ENCODE measurements at places on chromosomes 2 and 18.

- no peak for DNase-seq
Observed at GRCh38 chr2:172307800-172308199, 119.6 kb upstream of the ITGA6 start.

DNA sequence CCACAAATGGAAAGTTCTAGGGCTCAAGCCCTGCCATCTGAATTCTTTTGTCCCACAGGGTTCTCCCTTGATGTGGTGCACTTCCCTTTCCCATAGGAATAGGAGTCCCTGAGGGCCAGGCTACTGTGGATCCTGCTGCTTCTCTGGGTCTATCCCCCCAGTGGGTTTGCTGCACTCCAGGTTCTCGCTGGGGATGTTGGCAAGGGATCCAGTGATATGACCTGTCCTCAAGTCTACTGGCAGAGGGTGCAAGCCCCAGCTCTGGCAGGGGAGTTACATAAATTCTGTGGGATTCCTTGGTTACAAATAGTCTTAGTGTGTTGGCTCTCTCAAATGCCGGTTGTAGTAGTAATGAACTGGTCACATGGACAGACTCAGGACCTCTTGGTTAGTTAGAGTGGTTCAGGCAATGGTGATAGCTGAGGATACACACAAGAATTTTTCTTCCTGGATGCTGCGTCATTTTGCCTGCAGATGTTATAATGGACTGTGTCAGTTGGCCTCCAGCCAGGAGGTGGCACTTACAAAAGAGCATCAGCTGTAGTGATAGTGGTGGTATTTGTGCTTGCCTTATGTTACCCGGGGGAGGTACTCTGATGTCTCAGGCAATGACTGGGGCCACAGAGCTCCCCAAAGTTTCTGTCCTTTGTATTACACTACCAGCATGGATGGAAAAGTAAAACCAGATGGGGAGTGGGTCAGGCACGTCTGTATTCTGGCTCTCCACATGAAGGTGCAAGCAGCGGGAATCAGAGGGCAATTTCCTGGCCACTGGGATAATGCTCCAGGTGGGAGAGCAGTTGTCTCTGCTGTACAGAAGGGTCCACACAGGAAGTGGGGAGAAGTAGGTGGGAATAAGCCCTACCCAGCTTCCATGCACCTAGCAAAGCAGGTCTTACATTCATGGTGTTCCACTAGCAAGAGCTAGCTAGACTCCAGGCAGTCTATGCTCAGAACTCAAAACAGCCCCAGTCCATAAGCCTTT is 267.9 kb downstream of the SOX11 start:
- DNase-seq, result no peak

GRCh38 chr2:20130821-20131645 is 79.6 kb upstream of the LAPTM4A start:
- no peak for DNase-seq

DNA sequence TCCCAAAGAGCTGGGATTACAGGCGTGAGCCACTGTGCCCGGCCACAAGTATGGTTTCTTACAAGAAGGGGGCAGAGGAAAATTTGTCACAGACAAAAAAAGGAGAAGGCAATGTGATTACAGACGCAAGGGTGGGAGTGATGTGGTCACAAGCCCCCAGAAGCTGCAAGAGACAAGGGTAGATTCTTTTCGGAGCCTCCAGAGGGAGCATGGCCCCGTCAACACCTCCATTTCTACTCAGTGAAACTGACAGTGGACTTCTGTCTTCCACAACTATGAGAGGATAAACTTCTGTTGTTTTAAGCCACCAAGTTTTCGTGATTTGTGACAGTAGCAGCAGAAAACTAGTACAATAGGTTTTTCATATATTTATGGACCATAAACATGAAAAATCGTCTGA is 2.1 kb upstream of the TCF7L1 start:
- DNase-seq, result no peak

DNA sequence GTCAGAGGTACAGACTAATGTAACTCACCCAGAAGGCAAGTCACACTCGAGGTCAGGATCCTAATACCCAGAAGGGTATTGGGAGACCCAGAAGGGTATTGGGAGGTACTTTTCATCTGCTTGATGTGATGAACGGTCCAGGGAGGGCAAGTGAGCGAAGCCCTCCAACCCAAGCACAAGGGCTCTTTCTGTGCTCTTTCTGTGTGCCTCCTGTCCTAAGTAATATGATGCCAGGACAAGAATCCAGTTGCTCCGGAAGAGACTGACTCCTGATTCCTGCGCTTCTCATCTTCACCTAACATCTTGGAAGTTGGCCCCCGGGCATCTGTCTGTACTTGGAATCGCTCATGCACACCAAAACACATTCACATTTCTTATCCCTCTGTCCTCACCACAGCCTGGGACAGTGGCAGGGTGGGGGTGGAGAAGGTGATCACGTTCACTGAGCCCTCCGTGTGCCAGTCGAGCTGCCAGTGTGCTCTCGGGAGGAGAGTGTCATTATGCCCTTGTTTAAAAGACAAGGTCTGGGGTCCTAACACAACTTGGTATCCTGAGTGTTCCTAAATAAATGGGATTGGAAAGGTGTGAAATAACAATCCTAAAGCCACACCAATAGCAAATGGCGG is 17.1 kb downstream of the GYPC start:
- DNase-seq, result no peak

GRCh38 chr18:3547891-3548615 is 98.1 kb downstream of the TGIF1 start:
- no peak for DNase-seq

DNA sequence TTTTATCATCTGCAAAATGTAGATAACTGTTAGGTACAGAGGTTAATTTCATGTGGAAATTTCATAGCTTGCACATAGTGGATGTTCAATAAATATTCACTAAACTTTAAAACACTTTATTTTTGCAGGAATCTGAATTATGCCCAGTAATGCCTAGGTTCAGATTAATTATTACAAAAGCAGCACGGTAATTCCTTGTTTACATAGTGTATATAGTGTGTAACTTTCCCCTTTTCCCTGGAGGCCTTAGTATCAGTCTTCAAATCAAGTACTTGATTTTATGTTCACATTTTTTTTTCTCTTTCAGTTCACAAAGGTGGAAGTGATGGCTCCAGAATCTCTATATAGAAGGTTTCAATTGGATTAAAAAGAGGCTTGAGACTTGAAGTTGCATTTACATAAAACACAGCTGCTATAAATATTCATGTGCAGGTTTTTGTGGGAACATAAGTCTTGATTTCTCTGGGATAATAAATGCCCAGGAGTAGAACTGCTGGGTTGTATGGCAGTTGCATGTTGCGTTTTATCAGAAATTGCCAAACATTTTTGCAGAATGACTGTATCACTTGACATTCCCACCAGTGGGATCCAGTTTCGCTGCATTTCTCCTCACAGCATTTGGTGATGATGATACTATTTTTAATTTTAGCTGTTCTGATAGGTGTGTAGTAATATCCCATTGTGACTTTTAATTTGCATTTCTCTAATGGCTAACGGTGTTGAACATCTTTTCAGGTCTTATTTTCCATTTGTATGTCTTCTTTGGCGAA is 27.6 kb upstream of the LGALSL start:
- no peak for DNase-seq

DNA sequence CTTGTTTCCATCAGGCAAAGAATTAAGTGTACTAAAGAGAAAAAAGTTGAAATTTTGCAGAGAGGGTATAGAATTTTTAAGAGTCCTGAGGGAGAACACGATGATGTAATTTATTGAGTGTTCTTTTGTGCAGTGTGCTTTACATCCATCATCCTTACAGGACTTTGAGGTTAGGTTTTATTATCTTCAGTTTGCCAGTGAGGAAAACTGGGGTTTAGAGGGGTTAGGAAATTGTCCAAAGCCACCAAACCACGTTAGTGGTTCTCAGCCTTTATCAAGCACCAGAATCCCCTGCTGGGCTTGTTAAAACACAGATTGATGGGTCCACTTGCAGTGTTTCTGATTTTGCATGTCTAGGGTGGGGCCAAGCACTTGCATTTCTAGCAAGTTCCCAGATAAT is 277.5 kb downstream of the KCNS3 start:
- DNase-seq, result no peak

GRCh38 chr2:40118622-40119021 is 333.3 kb downstream of the SLC8A1 start:
- no peak for DNase-seq

DNA sequence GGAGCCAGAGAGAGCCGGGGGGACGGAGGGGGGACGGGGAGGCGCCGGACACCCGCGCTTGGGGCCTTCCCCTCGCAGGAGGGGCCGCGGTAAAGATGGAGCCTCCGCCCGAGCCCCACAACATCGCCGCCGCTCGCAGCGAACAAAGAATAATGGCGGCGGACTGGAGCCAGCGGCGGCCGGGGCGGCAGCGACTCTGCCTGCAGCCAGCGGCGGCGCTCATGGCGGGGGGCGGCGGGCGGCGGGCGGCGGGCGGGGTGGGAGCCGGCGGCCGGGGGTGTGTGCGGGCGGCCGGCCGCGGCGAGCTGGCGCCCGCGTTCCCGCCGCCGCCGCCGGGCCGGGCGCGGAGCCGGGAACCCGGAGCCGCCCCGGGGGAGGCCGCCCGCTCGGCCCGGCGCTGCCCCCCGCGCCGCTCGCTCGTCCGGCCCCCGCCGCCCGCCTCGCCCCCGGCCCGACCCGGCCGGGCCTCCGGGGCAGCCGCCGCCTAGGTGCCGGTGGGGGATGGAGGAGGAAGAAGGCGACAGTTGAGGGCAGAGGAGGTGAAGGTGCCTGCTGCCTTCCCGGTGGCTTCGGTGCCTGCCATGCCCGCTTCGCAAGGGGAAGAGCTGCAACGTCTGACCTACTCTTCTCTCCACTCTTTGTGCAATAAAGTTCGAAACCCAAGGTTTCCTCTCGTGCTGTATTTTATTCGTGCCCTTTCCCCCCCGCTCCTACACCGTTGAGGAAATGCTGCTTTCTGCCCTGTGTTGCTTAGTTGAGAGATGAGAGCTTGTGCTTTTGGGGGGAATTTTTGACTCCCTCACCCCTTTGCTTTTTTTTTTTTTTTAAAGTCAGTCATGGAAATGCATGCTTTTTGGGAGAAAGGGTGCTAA is 634 bp downstream of the CREB1 start:
- DNase-seq, result no peak

- no peak for DNase-seq
Observed at GRCh38 chr2:54114936-54115283, 505 bp upstream of the ACYP2 start.

- no peak for DNase-seq
Observed at GRCh38 chr18:13422541-13423147, 204.1 kb downstream of the LDLRAD4 start.

DNA sequence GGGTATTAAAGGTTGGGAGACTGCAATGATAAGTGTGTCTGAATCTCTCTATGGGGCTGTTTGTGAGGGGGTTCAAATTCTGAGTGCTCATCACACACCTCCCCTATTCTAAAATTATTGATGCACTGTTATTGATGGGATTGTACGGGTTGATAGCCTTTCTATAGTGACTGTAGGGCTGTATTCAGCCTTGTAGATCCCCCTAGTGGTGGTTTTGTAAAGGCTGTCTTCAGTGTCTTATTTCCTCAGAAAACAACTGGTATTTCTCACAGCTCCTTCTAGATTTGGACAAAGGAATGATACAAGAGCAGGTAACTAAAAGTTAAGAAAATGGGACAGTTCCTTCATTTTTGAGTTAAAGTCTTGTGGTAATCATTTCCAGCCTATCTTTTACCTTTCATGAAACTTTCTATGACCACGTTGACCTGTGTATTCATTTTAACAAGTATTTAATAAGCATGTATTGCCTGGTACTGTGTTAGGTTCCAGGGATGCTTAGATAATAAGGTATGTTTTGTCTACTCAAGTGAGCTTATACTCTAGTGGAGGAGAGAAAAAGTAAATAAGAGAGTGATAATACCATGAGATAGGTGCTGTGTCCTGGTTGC is 21.2 kb downstream of the SMAD4 start:
- DNase-seq, result no peak

GRCh38 chr2:136156411-136156810 is 38.5 kb upstream of the CXCR4 start:
- DNase-seq, result peak; percentile 72

GRCh38 chr18:33304277-33304676 is 136.2 kb downstream of the CCDC178 start:
- no peak for DNase-seq

DNA sequence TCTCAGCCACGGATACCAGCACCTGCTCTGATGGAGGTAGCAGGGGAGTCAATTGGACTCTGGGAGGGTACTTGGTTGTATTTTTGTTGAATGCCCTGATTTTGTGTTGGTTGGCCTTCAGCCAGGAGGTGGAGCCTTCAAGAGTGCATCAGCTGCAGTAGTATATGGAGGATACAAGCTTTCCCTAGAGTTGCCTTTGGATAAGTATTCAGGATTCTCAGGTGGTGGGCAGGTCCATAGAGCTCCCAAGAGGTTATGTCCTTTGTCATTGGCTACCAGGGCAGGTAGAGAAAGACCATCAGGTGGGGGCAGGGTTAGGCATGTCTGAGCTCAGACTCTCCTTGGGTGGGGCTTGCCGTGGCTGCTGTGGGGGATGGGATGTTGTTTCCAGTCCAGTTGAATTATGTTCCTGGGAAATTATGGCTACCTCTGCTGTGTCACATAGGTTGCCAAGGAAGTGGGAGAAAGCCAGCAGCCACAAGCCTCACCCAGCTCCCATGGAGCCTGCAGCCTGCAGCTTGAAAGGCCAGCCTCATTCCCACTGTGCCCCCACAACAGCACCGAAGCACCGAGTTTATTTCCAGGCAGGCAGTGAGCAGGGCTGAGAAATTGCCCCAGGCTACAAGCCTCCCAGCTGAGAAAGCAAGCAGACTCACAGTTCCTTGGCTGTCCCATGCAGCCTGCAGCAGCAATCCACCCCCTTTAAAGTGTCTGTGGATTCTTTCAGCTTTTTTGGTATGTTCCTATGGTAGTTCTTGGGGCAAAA is 38.6 kb upstream of the CHST9 start:
- no peak for DNase-seq

DNA sequence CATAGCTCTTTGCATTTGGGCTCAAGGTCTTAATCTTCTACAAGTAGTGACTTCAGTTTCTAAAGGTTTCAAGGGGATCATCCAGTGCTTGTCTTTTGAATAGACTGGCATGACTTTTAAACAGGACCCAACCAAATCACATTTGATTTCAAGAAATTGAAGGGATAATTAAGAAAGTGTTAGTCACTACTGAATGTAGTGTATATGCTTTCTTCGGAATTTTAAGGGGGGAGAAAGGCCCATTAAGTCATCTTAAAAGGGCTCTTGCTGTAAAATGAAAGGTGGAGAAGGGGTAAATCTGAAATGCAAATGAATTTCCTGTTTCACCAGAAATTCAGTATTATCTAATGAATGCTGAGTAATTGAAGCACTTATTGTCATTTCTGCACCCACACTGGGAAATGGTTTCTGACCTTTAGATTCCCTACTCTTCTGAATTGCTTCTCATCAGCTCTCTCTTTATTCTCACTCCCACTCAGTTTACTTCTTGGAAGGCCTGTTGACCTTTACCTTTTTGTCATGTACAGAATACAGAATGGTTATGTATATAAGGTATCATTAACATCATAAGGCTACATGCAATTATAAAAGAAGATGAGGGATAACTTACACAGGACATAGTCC is 241.4 kb downstream of the SLC8A1 start:
- no peak for DNase-seq

All from NCI-H524 treated with DMSO at 0.1 percent for 48 hours (cell line).